ENCODE measurements at places on chromosomes 2 and 18.

- DNase-seq, result peak; percentile 57
These were observed 58.2 kb downstream of the ADI1 start for GRCh38 chr2:3460831-3461800.

- peak; percentile 27 for DNase-seq
These were observed 21.1 kb upstream of the KLHL29 start for GRCh38 chr2:23363831-23364230.

DNA sequence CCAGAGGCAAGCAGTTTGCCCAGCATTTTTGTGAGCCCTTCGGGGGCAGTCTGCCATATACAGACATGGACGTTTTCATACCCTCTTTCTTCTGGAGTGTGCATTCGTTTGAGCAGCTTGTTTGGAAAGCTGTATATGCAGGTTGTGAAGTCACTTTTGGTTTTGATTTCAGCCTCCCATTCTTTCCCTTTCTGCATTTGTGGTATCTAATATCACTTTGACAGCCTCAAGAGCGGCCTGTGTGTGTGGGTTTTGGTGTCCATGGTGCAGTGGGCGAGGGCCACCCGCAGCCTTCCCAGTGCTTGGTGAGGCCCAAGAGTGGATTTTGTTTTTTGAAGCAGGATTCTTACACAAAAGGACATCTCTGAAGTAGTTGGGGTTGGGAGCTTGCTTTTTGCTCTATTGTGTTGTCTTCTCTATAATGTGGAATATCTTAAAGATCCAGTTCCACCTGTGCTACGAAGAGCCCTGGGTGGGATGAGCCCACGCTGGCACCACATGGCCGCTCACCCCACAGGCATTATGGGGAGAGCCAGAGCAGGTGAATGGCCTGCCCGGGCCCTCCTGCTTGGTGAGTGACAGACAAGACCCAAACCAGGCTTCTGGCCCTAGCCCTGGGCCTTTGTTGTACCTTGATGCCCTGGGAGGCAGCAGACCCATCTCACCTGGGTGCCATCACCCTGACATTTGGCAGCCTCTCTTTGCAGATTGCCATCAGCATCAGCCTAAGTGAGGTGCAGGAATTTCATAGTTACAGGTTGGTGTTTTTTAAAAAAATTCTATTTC is 29.5 kb downstream of the INPP4A start:
- no peak for DNase-seq

- no peak for DNase-seq
These were observed 58.7 kb downstream of the L3MBTL4 start for GRCh38 chr18:6355789-6356589.

GRCh38 chr2:106316915-106317314 is 122.8 kb upstream of the UXS1 start:
- DNase-seq, result no peak

DNA sequence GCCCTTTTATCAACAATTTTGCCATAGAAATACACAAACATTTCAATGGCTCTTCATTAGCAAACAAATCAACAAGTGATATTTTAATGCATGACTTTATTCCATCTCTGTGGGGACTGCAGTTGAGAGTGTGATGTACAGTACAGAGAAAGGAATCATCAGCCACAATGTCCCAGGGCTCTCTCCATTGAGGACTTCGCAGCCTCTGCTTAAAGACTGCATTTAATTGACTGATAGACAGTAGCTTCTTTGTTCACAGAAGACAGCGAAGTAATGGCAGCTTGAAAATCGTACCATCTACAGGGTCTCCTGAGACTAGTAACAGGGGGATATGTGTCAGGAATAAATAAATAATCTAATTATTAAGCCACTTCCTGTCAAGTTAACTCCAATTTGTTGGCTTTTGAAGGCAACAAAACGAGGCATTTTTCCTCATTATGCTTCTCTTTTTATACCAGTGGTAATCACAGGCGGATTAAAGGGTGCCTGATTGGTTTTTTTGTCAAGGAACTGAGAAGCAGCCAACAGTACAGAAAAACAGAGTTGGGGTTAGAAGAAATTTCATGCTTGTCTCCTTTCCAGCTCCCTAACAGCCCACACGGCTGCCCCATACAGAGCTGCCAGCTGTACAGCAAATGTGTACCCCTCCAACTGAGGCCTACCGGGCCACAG is 164.3 kb downstream of the ZNF521 start:
- DNase-seq, result no peak

- DNase-seq, result peak; percentile 35
These were observed 30.1 kb downstream of the HRH4 start for GRCh38 chr18:24490539-24490938.

DNA sequence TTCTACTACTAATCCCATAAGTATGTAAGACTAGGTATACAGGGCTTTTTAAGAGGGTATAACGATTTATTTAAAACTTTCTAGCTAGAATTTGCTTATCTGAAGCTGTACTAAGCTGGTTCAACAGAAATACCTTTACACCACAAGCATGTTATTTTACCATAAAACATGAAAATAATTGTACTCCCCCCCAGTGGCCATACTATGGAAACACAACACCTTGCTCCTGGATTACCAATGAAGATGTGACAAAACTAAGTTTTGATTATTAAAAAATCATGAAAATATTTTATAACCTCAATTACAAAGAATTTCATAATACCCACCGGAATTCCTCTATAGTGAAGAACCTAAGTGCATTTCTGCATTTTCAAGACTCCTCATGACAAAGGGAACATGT is 27.3 kb downstream of the LPIN2 start:
- no peak for DNase-seq

DNA sequence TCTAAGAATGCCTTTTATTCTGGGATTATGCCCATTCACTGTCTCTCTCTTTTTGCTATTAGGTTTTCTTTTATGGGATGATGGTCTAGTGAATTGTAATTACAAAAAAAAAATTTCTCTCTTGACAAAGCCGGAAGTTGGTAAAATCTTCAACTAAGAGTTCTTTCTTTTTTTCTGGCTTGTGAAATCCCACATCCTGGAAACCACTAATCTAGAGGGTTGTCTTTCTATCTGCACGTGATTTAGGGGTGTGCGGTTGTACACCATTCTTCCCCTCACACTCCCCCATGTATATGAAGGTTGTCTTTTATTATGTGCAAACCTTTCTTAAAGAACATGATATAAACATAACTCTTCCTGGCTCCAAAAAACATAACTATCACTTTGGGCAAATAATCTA is 52.0 kb downstream of the GATA6 start:
- no peak for DNase-seq

GRCh38 chr2:83002706-83003105 is 1456.4 kb downstream of the SUCLG1 start:
- DNase-seq, result no peak

DNA sequence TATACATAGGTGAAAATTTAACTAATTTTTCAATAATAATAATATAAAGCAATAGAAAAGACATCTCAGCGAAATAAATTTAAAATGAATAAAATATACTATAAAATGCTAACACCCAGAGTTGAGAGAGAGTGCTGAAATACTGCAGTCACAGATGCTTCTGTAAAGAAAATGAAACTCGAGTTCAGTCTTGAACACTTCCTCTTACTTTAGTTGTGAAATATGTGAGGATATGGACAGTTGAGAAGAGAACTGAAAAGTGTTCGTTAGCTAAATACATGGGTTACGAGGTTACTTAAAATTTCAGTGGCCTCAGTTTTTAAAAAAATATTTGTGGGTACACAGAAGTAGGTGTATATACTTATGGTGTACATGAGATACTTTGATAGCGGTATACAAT is 106.8 kb downstream of the DNAH7 start:
- no peak for DNase-seq

DNA sequence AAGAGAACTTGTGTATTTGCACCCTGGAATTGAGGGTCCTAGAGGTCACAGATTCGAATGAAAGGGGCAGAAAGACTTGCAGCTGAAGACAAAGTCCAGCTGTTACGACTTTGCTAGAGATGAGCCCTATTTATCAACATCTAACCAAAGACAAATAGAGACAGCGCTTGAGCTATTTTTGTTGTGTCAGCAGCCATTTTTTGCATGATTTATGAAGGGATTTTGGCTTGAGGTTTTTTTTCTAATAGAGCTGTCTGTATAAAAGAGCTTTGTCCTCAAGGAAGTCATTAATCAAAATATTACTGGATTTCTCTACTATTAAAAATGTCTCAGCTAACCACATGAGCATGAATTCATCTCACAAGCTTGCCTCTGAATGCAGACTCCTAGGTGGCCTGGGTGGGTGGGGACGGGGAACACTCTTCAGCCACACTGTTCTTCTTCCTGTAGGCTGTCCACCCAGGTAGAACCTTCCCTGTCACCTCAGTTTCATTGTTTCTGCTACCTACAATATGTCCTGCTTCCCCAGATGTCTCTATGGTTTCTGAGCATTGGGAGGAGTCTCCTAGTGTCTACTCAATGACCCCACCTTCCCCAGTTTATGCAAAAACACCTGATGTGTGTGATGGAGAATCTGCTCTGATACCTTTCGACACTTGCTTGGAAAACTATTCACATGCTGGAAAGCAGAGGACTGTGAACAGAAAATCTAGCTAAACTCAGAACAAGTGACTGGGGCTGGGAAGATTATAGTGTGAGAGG is 7.2 kb upstream of the CD226 start:
- DNase-seq, result no peak

GRCh38 chr18:59725142-59725541 is 27.9 kb upstream of the CCBE1 start:
- no peak for DNase-seq

DNA sequence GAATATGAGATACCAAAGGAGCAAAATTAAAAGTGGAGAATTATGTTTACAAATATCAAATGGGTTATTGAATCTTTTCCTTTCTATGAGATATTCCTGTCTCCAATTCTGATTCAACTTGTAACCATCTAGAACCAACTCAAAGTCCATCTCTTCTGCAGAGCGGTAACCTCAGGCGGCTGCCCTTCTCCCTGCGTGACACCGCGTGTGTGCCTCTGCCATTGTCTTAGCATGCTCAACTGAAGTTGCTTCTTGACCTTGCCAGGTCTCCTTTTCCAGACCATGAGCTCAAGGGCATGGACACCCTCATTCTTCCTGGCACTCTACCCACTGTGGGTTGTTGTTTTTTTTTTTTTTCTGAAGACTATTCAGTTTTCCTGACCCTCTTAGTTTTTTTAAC is 104.0 kb upstream of the FOSL2 start:
- no peak for DNase-seq

GRCh38 chr2:181356526-181357130 is 100.6 kb upstream of the ITGA4 start:
- no peak for DNase-seq

GRCh38 chr2:3876685-3877084 is 173.3 kb downstream of the DCDC2C start:
- no peak for DNase-seq

- no peak for DNase-seq
These were observed 58.8 kb downstream of the MFSD6 start for GRCh38 chr2:190466819-190467446.

GRCh38 chr2:222897898-222898297 is 37.1 kb downstream of the ACSL3 start:
- DNase-seq, result no peak

- no peak for DNase-seq
These were observed 786.8 kb upstream of the DDX18 start for GRCh38 chr2:117027646-117028045.

DNA sequence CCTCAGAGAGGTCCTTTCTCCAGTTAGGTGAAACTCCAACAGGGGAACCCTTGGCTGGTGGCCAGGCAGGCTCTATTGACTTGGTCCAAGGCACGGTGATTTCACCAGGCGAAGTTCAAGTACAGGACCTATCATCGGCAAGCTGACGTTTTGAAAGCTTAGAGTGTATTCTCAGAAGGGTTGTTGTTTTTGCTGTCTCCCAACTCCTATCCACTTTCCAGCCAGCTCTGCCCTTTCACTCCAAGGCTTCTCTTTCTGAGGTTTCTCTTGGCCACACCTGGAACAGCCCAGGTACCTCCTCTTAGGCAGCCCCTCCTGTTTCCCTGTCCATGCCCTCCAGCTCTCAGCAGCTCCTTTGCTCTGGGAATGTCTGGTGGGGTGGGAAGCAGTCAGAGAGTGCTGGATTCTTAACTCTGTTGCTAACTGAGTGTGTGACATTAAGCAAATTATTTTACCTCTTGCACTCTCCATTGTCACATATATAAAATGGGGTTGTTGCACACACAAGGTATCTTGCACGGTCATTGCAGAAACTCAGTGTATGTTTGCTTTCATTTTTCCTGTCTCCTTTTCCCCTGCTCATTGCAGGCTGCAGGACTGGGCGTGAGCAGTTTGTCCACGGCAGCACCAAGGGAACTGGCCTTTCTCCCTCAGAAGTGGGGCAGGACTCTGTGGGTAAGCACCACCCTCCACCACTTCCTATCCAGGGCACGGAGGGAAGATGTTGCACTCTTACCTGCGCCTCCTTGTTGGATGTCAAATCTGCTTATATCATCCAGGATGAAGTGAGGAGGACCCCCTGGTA is 30.2 kb downstream of the CAPN13 start:
- DNase-seq, result no peak

DNA sequence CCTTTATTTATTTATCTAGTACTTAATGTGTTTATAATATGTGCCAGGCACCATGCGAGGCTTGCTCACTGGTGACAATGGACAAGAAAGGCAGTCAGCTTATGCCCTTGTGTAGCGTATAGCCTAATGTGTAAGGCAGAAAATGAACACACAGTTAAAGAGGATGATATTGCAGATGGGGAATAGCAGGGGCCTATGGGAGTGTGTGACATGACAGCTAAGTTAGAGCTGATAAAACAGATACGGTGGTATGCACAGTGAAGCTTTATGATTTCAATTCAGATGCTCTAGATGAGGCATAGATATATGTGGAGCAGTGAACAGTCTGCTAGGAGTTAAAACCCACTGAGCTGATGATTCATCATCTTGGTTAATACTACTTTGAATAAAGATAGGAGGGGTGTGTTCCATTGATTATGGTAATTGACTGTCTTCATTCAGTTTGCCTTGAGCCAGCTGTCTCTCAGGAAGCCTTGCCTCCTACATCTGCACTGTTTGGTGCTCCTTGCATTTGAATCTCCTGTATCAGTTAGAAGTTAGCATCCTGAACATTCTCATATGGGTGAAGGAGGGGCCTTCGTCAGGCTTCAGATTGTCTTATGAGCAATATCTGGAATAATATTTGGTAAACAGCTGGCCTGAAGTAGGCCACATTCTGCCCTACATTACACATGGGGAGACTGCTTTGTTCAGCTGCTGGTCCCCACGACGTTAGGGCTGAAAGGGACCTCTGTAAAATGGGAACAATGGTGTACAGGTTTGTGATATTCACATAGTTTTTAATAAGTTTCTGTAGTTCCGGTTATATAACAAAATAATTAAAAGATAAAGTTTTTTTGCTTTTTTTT is 13.2 kb downstream of the MAP4K4 start:
- peak; percentile 28 for DNase-seq
